ENCODE measurements at places on chromosomes 6 and 20. TPM values are rescaled to one million over a fixed set of nuclear protein-coding genes. Genes with fewer than 3 reads are reported as not detected.

GRCh38 chr6:1612974-1613306 is 3.2 kb downstream of the FOXC1 start:
- H3K4me1 ChIP-seq: peaks cover 30% of the 10 kb centered on the region
- no peaks in the 10 kb centered on the region for H3K36me3 ChIP-seq
- DNase-seq: no peak
- H3K27me3 ChIP-seq: peaks cover 84% of the 10 kb centered on the region
- no peak overlapping the region for H3K27ac ChIP-seq

The OR2H1 gene
- total RNA-seq: not detected

The TGM2 gene
- 362 TPM for total RNA-seq

The POU5F1 gene
- total RNA-seq: 5.0 TPM

Measured in lower lobe of right lung (tissue), 2 donors.